ENCODE measurements at places on chromosomes 5 and 9.
A peak's percentile ranks its signal among the peaks of the same experiment; 100 is the strongest.

DNA sequence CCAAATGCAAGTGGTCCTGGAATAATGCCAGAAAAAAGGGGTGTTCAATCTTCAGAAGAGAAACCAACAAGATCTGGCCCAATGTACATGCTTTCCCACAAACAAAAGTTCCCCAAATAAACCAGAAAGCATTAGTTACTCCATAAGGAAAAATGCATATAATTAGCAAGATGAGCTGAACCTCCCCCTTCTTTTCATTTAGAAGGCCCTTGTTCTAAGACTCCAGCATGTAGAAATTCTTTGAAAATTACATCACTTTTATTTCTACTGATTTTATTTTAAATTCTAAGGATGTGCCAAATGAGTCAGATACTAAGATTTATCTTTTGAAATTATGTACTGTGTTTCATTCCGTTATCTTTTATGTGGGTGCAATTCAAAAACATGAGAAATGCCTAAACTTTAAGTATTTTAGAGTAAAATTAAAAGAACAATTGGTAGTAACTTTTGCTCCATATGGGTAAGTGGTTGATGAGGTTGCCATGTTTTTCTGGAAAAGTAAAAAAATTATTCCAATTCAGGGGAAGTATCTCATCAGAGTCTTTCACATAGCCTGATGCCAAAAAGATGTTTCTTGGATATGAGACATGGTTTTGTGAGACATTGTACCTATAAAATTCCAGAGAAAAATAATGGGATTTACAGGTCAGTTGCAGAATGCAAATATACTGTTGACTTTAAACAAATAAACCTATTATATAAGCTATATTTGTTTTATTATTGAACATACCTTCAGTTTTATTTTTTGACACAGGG lies 106.5 kb upstream of the CCDC112 start:
- DNase-seq, result no peak

GRCh38 chr5:100423330-100423729 lies 111.8 kb upstream of the FAM174A start:
- DNase-seq, result no peak

DNA sequence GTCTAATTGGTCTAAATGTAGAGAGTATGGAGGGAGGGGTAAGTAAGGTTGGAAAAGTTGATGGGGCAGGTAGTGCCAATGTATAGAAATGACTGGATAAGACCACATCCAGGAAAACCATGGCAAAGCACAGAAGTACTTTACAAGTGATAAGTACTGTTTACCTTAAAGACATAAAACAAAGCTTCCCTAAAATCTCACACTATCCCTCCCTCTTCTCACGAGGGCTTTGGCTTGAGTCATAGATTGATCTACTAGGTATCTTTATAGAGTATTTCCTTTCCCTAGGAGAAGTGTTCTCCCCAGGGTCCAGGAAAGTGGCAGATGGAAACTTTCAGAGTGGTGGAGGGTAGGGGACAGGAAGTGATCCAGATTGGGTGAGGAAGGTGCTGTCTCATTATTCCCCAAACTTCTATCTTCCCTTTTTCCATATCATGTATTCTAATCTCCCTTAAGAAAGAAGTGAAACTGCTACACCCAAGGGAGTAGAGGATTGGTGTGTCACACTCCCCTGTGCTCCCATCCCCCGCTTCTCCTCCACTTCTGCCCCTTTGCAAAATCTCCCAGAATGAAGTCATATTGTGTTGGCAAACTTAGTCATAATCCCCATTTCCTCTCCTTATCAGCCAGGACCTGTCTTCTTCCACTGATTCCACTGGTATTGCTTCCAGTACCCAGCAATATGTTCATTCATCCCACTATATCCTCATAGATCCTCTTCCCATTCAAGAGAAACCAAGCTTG lies 14.6 kb downstream of the IL33 start:
- no peak for DNase-seq

- DNase-seq, result no peak
These were observed 2.2 kb downstream of the C8G start for GRCh38 chr9:136947028-136947891.

DNA sequence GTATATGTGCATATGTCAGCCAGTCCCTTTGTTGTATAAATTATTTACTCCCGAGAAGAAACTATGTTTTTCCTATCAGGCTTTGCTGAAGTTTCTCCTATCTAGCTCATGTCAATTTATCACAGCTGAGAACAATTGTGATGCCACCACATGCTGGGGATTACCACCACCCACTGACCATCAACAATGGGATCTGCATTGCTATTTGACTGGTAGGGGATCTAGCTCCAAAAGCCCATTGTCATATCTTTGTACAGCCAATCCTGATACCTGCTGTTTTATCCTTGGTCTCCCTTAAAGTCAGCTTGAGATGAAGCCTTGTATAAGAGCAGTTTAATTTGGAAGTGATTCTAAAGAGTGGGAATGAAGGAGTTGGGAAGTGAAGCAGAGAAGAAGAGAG lies 53.9 kb upstream of the KCNN2 start:
- no peak for DNase-seq

GRCh38 chr5:31029925-31030324 lies 163.6 kb upstream of the CDH6 start:
- no peak for DNase-seq

DNA sequence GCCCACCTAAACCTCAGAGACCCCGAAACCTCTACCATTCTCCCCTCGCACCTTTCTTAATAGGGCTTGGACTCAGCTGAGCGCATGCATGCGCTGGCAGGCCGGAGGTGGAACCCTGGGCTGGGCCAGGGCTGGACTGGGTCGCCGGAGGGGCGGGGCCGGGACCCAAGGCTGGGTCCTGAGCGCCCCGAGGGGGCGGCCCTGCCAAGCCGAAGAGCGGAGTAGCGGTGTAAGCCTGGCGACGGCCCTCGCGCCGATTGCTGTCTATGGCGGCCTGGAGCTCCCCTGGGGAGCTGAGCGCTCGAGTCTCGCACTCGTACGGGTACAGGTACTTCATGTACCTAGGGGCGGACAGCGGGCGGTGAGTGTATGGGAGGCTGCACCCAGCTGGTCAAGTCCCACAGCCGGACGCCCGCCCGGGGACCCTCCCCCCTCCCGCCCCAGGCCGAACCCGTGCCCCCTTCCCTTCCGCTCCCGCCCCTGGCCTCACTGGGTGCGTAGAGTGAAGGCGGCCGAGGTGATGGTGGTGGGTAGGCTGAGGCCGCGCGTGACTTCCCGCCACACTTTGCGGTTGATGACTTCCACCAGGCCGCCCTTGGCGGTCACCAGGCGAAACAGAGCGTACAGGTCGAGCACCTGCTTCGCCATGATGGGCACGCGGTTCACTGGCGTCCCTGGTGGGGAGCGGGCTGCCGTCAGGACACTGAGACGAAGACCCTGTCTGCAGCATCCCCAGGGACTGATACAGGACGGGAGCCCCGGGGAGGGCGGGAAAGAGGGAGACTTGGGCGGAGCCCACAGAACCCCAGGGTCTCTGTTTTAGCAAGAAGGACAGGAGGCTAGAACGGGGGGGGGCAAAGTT lies 3.3 kb upstream of the DCTN3 start:
- DNase-seq, result no peak

DNA sequence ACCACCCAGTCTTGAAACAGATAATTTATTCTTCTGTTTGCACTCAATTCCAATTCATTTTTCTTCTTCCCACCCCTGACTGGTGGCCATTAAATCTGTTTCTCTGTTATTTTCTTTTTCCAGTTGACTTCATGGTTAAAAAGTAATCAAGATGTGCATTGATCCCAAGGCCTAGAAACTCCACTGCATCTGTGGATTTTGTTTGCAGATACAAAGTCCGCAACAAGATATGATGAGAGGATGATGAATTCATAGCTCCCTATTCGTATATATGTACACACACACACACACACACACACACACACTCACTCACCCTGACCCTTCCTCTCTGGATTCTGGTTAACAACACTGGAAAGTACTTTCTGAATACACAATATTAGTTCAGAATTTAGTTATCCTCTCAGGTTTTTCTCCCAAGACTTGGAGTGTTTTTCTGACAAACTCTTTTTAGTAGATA lies 52.4 kb downstream of the CD180 start:
- no peak for DNase-seq

GRCh38 chr5:180302256-180302655 lies 10.4 kb upstream of the MAPK9 start:
- no peak for DNase-seq

GRCh38 chr9:69086312-69086711 lies 50.8 kb downstream of the FXN start:
- no peak for DNase-seq

GRCh38 chr9:33472171-33472880 lies 1.4 kb downstream of the NOL6 start:
- DNase-seq, result no peak

- no peak for DNase-seq
These were observed 129.4 kb downstream of the C9orf50 start for GRCh38 chr9:129491487-129491855.

DNA sequence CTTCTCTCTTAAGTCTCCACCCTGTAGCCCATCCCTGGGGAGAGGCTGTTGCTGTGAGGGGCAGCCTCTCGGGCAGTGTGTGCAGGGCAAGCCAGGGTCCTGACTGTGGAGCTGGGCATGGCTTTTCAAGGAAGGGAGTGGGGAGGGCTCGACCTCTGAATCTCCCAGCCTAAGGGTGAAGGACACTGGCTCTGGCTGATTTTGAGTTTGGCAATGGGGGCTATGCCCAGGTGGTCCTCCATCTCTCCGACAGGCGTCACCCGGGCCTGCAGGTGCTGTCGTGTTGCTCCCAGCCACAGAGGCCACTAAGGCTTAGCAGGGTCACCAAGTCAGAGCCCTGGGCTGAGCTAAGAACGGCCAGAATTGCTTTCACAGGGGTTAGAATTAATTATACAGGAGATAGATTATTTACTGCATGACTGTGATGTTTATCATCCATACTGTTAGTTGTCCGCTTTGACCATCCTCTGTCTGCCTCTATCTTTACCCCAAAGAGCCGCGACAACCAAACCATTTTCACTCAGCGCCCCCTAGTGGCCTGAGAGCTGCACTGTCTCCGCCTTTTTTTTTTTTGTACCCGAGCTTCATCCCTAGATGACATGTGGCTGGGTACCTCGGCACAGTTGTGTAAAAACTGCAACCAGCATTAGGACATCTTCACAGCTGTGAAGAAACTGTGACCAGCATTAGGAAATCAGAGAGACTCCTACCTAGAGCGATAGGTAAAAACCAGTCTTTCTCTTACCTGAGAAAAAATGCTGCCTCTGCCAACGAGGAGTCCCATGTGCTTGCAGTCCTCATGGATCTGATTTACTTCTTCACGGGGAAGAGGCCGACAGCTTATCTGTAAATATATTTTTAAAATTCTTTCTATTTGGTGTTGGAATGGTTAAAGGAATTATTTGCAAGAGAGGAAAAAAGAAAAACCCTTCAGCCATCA lies 44.5 kb downstream of the AGXT2 start:
- DNase-seq, result peak; percentile 19

GRCh38 chr5:115471345-115472063 lies 73.1 kb downstream of the FEM1C start:
- DNase-seq, result no peak

DNA sequence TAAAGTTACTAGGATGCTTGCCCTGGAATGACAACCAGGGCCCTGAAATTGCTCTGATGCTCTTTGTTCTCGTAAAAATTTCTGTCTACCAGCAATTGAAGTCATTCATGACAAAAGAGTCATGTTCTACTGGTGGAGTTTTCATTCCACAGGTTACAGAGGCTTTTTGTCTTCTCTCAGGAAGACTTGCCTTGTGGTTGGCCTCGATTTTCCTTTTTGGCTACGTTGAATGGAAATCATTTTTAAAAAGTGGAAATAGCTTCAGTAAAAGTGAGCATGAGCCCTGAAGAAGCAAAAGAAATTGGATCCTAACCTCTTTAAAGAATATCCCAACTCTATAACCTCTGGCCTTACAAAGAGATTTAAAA lies 255.2 kb downstream of the AOPEP start:
- no peak for DNase-seq

- DNase-seq, result no peak
These were observed 196.3 kb downstream of the MEF2C start for GRCh38 chr5:88686726-88687125.

DNA sequence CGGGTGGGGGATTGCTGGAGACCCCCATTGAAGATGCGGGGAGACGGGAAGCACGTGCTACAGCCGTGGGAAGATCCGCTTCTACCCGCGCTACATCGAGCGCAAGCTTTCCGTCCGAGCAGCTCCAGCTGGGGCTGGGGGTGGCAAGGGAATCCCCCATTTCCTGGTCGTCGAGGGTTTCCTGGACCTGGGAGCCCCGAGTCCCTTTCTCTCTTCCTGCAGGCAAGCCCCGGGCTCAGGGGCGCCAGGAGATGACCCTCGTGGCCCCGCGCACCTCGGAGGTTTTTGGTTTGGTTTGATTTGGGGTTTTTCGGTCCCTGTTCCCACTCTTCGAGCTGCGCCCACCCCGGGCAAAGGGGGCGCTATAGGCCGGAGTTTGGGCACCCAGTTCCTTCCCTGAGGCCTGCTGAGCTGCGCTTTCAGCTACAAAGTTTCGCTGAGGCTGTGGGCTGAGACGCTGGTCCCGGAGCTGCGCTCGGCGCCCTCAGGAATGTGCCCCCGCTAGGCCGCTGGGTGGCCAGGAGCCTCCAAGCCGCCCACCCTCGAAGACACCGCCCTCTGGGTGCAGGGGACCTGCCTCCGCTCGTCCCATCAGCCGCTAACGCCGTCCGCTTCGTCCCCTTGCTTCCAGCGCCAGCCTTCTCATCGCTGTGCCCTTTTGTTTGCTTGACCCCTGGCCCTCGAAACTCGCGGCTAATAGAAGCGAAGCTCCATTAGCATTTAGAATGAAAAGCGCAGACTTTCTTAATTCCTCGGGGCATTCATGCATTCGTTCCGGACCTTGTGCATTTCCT lies 2.9 kb downstream of the NR4A3 start:
- DNase-seq, result peak; percentile 65

Data from CD4-positive, alpha-beta T cell treated with Interleukin-15 for 4 hours (primary cell).